ENCODE measurements at places on chromosomes 7 and 10.
A peak's percentile ranks its signal among the peaks of the same experiment; 100 is the strongest.

- DNase-seq, result peak; percentile 68
Observed at GRCh38 chr7:13829914-13830900, 159.3 kb downstream of the ETV1 start.

DNA sequence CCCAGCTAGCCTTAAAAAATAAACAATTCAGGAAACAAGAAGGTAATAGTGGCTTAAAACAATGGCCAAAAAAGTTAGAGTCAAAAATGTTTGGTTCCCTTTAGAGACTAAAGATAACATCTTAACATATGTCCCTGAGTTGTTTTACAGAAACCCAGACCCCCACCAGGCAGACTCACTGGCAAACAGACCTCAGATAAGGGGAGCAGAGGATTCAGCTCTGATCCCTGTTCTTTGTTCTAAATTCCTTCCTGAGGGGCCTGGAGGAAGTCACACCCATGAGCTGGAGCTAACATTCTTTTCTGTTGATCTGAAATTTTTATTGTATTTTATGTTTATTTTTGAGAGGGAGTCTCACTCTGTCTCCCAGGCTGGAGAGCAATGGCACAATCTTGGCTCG is 247.2 kb downstream of the USP6NL start:
- no peak for DNase-seq

DNA sequence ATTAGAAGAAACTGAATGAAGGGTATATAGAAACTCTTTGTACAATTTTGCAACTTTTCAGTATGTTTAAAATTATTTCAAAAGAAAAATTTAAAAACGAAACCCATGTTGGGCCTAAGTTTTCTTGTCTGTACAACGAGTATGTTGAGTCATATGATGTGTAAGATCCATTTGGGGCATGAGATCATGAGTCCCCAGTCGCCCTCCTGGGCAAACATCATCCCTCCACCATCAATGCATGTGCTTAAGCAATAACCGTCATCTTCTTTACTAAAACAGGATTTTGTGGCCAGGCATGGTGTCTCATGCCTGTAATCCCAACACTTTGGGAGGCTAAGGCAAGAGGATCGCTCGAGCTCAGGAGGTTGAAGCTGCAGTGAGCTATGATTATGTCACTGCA is 54.2 kb upstream of the CDCA7L start:
- no peak for DNase-seq

DNA sequence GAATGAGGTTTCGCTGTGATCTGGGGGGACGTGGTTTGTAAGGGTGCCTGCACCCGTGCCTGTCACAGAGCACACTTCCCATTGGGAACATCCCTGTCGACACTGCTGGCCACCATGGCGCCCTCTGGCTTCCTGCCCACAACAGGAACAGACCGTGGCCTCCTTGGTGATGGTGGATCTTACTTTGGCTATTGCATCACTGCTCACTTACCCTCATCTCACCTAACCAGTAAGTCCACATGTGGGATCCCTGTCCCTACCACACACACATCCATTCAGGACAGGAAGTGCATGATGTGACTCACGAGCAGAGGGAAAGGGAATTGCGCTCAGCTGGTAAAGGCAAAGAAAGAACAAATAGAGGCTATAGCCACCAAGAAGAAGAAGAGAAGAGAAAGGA is 26.2 kb upstream of the SEC61G start:
- DNase-seq, result no peak

- peak; percentile 71 for DNase-seq
Observed at GRCh38 chr10:102517553-102517952, 13.8 kb downstream of the SUFU start.

- DNase-seq, result no peak
Observed at GRCh38 chr10:7003831-7004395, 406.9 kb downstream of the SFMBT2 start.

DNA sequence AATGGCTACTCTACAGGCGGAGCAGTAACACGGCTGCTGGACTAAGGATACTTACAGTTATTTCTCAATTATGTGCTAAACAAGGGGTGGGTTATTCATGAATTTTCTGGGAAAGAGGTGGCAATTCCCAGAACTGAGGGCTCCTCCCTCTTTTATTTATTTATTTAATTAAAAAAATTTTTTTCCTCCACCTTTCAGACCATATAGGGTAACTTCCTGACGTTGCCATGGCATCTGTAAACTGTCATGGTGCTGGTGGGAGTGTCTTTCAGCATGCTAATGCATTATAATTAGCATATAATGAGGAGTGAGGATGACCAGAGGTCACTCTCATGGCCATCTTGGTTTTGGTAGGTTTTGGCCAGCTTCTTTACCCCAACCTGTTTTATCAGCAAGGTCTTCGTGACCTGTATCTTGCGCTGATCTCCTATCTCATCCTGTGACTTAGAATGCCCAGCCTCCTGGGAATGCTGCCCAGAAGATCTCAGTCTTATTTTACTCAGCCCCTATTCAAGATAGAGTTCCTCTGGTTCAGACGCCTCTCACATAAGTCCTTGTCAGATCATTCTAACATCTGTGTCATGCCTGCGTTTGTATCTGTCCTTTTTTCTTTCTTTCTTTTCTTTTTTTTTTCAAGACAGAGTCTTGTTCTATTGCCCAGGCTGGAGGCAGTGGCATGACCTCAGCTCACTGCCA is 15.9 kb upstream of the STOX1 start:
- DNase-seq, result no peak

DNA sequence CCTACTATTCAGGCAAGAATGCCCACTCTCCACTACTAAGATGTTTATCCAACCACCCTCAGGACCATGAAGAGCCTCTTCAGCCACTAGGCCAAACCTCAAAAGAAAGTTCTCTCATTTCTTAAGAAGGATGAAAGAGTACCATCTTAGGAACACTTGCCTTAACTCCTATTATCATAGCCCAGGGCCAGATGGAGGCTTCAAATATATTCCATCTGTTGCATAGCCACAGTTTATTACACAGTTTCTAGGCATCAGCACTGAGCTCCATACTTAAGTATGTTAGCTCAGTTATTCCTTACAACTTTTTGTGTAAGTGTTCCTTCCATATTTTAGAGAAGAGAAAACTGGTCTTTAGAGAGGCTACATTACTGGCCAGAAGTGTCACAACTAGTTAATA is 37.4 kb upstream of the YAE1 start:
- no peak for DNase-seq

GRCh38 chr7:762885-763284 is 35.8 kb upstream of the PRKAR1B start:
- DNase-seq, result no peak

DNA sequence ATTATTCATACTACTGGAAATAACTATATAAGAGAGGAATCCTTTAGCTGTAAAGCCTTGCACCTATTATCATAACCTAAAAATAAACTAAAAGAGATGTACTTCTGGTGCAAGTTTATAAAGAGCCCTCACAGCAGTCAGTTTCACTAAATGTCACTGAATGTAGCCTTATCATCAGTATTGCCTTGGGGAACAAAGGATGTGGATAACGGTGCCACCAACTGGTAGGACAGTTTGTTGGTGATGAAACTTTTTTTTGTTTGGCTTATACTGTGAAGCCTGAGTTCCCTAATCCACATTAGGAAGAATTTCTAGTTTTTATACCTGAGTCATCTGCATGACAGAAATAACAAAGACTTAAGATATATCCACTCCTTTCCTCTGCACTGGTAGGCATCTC is 117.9 kb upstream of the COL1A2 start:
- DNase-seq, result peak; percentile 76

DNA sequence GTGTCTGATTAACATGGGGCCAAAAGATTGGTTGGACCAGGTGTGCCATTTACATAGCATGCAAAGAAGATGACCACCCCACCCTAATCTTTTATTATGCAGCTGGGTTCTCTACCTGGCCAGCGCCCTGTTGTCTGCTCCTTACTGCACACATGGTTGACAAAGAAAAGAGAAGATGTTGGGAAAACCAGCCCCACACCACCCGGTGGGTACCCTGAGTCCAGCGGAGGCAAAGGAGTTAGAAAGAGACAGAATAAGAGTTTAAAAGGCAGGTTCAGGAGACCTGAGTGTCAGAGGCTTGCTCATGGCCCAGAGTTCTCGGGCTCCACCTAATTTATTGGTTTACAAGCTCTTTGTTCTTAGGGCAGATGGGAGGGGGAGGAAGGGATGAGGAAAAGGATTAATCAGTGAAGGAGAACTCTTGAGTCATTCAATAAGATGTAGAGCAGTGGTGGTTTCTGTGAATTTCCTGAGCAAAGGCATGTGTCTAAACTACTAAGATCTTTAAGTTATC is 24.1 kb upstream of the ABCA13 start:
- DNase-seq, result no peak

GRCh38 chr7:44700322-44700721 is 48.3 kb upstream of the ZMIZ2 start:
- no peak for DNase-seq

DNA sequence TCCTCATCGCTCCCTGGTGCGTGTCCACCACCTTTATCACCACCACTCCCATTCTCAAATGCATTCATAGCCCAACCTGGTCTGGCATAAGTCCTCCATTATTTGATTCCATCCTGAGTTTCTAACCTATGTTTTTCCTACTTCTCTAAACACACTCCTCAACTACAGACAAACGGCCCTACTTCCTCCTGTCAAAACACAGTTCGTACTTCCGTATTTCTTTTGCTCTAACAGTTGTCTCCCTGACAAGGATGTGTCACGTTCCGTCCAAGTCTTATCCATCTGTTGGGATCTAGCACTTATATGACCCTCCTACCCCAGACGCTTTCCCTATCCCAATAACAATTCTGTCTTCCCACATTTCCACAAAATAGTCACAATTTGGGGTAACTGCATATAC is 46.8 kb downstream of the DOCK4 start:
- no peak for DNase-seq

DNA sequence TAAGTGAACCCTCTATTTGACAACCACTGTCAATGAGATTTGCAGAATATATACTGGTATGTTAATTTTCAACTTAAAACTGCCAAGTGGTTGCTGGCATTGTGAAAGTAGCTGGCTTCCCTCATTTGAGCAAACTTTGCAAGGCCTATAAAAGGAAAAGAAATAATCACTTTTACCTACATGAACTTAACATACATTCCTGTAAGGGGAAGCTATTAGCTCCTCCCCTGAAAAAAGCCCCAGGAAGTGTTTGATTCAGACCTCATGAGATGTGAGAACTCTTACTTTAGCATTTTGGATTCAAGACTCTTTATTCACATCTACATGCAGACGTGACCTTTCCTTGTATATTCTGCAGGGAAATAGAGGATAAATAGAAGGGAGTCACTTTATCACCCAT is 175.6 kb downstream of the OTUD1 start:
- no peak for DNase-seq

DNA sequence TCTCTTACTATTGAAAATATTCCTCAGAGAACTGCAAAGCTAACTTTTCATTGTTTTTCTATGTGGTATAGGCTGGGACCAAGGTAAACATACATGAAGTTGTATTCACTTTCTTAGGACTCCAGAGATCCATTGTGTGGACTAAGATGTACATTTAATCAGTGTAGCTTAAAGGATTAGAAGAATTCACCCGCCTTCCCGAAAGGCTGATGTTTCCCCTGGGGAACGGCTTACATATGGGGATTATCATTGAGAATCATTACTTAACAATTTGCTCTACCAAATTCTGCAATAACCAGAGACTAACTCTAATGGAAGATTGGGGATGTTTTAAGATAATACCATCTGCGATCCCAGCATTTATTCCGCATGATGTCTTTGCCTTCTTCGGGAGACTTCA is 257.1 kb upstream of the KIAA1217 start:
- no peak for DNase-seq

- no peak for DNase-seq
Observed at GRCh38 chr7:88042157-88042556, 108.1 kb downstream of the ADAM22 start.

DNA sequence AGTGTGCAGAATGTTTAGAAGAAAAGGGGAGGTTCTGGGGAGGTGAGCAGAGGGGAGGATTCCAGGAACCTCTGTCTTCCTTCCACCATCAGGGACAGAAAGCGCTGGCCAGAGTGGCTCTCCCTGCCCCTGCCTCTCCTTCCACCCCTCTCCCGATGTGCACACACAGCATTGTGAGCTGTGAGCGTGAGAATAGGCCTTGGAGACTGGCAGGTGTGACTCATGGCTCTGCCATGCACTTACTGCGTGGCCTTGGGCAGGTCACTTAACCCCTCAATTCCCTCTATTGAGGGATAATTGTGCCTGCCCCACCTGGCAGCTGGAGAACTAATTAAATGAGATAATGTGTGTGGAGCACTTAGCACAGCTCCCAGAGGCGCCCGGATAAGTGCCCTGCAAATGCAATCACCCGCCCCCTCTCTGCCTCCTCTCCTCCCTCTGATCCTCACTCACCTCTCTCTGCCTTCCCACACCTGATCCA is 115.4 kb downstream of the ZMIZ1 start:
- peak; percentile 67 for DNase-seq

GRCh38 chr7:55557666-55558188 is 14.6 kb downstream of the VOPP1 start:
- no peak for DNase-seq

GRCh38 chr7:116497708-116498107 is 1.8 kb upstream of the CAV2 start:
- no peak for DNase-seq

GRCh38 chr10:9895981-9896380 is 1121.7 kb upstream of the CELF2 start:
- no peak for DNase-seq

- no peak for DNase-seq
Observed at GRCh38 chr10:78528749-78529204, 495.1 kb downstream of the RPS24 start.

GRCh38 chr7:7433811-7434210 is 101.9 kb downstream of the COL28A1 start:
- no peak for DNase-seq
